Fibroblast of skin of back (primary cell): ENCODE measurements at places on chromosomes 2 and 18.
A peak's percentile ranks its signal among the peaks of the same experiment; 100 is the strongest.

DNA sequence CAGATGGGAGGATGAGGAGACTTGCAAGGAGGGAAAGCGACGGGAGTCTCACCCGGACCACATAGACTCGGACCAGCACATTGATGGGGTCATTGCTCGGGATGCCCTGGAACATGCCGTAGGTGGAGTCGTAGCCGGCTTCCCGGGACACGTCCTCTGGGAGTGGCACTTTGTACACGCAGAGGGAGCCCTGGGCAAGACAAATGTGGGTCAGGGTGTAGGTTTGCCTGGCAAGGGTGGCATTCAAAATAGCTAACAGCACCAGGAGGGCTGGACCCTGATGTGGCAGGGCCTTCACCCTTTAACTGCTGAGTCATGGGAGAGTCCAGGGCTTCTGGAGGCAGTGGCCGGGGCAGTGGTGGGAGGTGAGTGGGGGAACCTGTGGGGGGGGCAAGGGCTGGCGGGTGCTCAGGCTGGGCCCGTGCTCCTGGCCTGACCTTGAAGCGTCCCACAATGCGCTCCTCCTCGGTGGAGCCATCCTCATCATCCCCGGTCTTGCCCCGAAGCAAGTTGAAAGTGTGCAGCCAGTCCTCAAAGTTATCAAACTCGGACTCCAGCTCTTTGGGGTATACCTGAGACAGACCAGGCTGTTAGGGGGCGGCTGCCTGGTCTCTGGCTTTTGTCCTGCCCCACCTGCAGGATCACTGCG is 11.1 kb downstream of the OTOF start:
- DNase-seq, result no peak

GRCh38 chr2:196233805-196234475 is 62.6 kb upstream of the STK17B start:
- peak; percentile 62 for DNase-seq

GRCh38 chr18:9869715-9870430 is 15.9 kb upstream of the TXNDC2 start:
- peak; percentile 38 for DNase-seq

GRCh38 chr2:44433895-44434294 is 72.1 kb downstream of the CAMKMT start:
- DNase-seq, result no peak

GRCh38 chr2:10123281-10123680 is 742 bp downstream of the RRM2 start:
- no peak for DNase-seq
